ENCODE measurements at places on chromosomes 2 and 18.

- DNase-seq, result no peak
These were observed 43.0 kb upstream of the BCL11A start for GRCh38 chr2:60596411-60596810.

DNA sequence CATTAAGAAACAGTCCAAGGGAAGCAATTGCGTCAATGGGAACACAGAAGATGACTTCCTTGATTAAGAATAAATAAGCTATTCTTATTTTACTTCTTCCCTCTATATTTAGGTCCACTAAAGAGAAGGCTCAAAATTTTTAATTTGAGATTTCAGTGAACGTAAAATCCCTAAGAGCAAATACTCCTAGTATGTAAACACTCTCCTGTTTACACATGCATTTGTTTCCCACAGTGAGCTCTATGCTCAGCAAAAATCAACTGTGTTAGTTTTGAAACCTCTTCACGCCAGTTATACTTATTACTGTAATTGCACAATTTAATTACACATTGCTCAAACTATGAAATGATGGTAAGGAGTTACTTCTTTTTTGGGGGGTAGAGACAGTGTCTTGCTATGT lies 8.8 kb downstream of the SLC39A6 start:
- no peak for DNase-seq

GRCh38 chr18:36160959-36161371 lies 26.3 kb upstream of the MOCOS start:
- no peak for DNase-seq

DNA sequence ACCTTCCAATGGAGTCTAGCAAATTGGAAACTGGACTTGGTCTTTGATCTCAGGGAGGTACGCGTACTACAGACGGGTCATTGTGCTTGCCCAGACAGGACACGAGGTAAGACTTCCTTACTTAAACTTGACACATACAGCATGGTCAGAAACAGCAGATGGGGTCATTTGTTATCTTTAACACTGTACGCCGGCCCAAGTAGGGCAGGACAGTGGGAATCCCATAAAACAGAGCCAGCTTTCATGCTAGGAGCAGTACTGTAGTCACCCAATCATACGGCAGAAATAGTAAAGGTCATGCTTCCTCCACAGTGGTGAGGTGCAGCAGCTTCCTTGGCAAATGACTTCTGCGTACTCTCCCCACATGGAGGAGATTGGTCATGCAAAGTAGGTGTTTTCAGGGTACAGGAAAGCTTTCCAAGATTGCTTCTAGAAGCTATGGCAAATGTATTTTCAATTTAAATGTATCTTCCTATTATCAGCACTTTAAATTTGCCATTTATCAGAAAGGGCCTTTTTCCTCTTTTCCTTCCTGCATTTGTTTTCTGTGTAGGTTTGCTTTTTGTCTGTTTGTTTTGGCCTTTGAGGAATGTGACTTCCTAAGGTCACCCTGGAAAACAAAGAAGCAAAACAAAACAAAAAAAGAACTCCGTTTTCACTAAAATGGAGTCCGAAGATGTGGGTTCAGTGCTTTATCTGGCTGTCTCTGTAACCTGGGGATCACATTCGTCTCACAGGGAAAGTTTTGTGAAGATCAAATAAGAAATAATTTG lies 74.0 kb upstream of the DSG1 start:
- no peak for DNase-seq

DNA sequence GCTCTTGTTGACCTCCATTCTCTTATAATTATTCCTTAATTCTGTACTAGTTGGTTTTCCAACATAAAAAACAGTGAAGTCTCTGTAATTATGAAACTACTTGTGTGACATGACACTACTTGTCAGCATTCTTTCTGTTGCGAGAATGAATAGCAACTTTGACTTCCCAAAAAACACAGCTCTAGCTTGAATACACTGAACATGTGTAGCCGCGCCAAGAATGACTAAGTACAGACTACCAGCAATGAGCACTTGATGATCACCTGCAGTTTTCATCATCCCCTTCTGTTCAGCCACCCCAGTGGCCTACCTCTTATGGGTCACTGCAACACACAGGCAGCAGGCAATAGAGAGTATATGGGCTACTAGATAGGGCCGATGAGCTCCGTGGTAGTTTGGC lies 229.3 kb downstream of the TGIF1 start:
- no peak for DNase-seq

DNA sequence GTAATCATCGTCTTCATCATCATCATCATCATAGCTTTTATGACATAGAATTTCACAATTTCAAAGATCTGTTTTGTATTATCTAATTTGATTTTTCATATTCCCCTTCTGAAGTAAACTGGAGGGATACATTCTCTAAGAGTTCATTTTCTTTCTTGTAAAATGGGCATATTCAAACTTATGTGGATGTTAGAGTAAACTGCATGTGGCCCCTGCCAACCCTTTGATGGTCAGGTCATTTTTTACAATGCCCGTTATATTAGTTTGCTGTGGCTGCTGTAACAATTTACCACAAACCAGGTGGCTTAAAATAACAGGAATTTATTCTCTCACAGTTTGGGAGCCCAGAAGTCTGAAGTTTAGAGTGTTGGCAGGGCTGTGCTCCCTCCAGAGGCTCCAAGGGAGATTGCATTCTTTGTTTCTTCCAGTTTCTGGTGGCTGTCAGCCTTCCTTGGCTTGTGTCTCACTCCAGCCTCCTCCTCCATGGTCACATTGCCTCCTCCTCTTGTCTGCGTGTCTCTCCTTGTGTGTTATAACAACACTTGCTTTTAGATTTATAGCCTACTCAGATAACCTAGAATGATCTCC lies 127.5 kb upstream of the MMADHC start:
- no peak for DNase-seq

DNA sequence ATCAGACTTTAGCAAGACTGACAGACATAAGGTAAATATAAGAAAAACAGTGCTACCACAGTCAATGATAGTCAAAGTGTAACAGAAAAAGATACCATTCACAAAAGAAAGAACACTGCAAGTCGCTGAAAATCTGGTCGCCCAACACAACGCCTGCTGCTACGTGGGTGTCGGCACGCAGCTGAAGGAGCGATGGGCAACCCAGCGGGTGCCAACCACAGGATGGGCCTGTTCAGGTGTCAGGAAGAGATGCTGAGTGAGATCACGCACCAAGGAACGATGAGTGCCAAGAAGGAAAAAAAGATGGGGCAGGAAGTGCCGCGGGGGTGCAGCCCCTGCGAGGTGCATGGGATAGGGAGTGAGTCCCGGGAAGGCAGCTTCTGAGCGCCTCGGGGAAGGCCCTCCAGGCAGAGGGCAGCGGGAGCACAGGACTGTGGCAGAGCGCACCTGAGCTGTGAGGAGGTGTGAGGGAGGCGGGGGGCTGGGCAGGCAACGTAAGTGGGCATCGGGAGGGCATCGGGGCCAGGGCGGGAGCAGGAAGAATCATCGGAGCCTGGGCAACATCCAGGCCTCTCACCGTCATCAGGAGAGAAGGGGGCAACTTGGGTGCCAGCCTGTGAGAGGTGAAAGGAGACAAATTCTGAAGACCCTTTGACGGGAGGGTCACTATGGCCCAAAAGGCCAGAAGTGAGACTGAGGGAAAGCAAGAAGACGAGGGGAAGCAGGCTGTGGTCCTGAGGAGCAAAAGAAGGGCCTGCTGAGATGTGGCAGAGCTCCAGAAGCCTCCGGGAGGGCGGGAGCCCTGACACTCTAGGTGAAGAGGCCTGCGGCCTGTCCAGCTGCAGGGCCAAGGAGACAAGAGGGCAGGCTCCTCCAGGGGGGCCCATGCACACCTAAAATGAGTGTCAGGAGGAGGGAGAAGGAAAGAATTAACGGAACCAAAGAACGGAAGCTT lies 14.8 kb upstream of the MTERF4 start:
- DNase-seq, result peak; percentile 67

GRCh38 chr18:48613589-48614404 lies 75.0 kb downstream of the CTIF start:
- DNase-seq, result no peak
